ENCODE measurements at places on chromosomes 11 and 22.
A peak's percentile ranks its signal among the peaks of the same experiment; 100 is the strongest.

- no peak for DNase-seq
Observed at GRCh38 chr11:2943711-2944118, 14.5 kb upstream of the PHLDA2 start.

DNA sequence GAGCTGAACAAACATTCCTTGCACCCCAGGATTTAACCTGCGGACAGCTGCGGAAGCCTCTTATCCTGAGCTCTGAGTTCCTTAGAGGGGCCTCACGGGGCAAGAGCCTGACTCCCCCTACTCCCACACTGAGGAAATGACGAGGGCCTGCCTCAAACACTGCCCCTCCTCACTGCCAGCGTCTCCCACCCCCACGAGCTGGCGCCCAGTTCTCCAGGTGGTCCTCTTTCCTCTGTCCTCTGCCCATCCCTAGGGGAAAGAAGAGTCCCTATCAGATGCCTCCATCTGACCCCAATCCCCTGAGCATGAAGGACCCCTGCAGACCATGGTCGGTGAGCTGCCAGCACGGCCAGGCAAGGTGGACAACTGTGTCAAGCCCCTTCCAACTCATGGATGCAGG, 14.3 kb downstream of the CHST1 start:
- no peak for DNase-seq

GRCh38 chr11:68498321-68498720, 37.8 kb downstream of the PPP6R3 start:
- DNase-seq = peak; percentile 22

GRCh38 chr22:20656902-20657836, 116.7 kb upstream of the SERPIND1 start:
- no peak for DNase-seq

Data from iris pigment epithelial cell (primary cell).